ENCODE measurements at places on chromosomes 1 and 21. TPM values are rescaled to one million over a fixed set of nuclear protein-coding genes. Genes with fewer than 3 reads are reported as not detected.
A peak's percentile ranks its signal among the peaks of the same experiment; 100 is the strongest.

Gene DIP2A
- 27.2 TPM for total RNA-seq

Gene OMA1
- total RNA-seq, result 20.1 TPM

Gene PPFIA4
- 16.0 TPM for total RNA-seq

Gene NKAIN1
- total RNA-seq, result 0.15 TPM

Gene SZRD1
- 98.0 TPM for total RNA-seq

Gene SPATA6
- 15.2 TPM for total RNA-seq

Gene ADAMTS1
- total RNA-seq, result 143 TPM

Gene SEMA4A
- 3.8 TPM for total RNA-seq

Gene PTAFR
- 5.2 TPM for total RNA-seq

DNA sequence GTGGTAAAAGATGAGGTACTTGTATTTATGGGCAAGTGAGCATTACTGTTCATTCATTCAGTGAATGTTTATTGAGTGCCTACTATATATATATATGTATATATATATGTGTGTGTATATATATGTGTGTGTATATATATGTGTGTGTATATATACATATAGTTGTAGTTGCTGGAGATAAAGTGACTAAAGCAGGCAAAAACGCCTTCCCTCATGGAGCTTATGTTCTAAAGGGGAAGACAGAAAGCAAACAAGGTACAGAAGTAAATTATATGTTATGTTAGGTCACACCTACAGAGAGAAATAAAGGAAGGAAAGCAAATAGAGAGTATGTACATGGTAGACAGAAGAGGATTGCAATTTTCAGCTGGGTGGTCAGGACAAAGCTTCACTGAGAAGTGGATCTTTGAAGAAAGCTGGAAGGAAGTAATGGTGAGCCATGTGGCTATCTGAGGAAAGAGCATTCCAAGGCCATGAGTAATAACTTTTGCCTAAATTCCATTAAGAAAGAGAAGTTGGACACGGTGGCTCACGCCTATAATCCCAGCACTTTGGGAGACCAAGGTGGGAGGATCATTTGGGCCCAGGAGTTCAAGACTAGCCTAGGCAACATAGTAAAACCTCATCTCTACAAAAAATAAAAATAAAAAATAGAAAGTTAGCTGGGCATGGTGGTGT lies 33.5 kb upstream of the KLF17 start:
- no peak for DNase-seq

GRCh38 chr1:7315316-7315715 lies 455.8 kb upstream of the VAMP3 start:
- DNase-seq, result no peak

- DNase-seq, result no peak
Observed at GRCh38 chr1:29842130-29842529, 605.8 kb downstream of the PTPRU start.

- no peak for DNase-seq
Observed at GRCh38 chr1:198888379-198888943, 249.6 kb downstream of the PTPRC start.

- no peak for DNase-seq
Observed at GRCh38 chr1:26027716-26028489, 6.3 kb downstream of the EXTL1 start.

- no peak for DNase-seq
Observed at GRCh38 chr1:31901838-31902509, 36.2 kb downstream of the PTP4A2 start.

DNA sequence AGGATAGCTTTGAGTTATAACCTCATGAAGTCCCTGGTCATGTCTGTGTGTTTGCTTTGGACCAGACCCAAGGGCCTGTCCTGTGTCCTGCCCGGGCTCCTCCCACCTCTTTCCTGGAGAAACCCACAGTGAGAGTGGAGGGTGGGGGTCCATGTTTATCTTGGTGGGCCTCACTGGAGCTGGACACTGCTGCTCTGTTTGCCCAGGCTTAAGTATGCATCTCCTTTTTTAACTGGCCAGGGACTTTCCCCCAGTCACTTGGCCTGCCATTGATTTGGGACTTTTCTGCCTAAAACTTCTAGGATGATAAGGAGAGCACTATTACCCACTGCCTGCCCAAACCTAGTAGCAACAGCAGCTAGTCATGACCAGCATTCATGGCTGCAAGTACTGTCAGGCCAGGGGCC lies 49.8 kb downstream of the DDR2 start:
- peak; percentile 73 for DNase-seq
